Heart right ventricle (tissue), 16 donors: ENCODE measurements at places on chromosomes 6 and 20. TPM values are rescaled to one million over a fixed set of nuclear protein-coding genes. Genes with fewer than 3 reads are reported as not detected.

SIRPB2 gene
- total RNA-seq: 3.0 TPM

GRCh38 chr6:160197662-160198061, 61.0 kb downstream of the SLC22A2 start:
- no peak overlapping the region for H3K27ac ChIP-seq
- H3K27me3 ChIP-seq: no peaks in the 10 kb centered on the region
- H3K4me1 ChIP-seq: no peaks in the 10 kb centered on the region
- no peak overlapping the region for H3K4me3 ChIP-seq
- no peak for DNase-seq
- no peaks in the 10 kb centered on the region for H3K36me3 ChIP-seq

DNA sequence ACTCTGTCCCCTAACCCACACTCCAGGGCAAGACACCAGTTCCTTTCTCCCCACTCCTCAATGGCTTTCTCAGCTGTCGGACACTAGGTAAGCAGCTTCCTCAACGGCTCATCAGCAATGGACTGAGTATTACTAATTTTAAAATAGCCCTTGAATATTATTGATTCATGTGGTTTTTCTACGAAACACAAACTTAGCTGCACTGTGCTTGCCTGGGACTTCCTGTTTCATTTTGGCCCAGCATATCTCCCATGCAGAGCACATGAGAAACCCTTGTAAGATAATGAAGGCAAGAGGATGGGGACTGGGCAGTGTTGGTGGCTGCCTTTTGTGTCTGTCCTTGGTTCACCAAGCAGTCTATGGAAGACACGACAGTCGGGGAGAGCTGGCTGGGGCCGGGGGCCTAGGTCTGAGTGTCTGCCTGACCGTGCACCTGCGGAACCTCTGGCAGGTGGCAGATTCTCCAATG, 48.9 kb downstream of the RNASET2 start:
- H3K36me3 ChIP-seq: no peaks in the 10 kb centered on the region
- H3K27me3 ChIP-seq: no peaks in the 10 kb centered on the region
- peaks cover 6% of the 10 kb centered on the region for H3K4me1 ChIP-seq
- no peak overlapping the region for H3K4me3 ChIP-seq
- no peak for DNase-seq
- H3K27ac ChIP-seq: no peak overlapping the region

JAG1 gene
- total RNA-seq: 31.9 TPM
